Activated CD8-positive, alpha-beta memory T cell treated with anti-CD3 and anti-CD28 coated beads for 1 hour (primary cell): ENCODE measurements at places on chromosomes 12 and 14.

- no peak for DNase-seq
Measured at GRCh38 chr14:20477211-20477876, 8.1 kb downstream of the PNP start.

DNA sequence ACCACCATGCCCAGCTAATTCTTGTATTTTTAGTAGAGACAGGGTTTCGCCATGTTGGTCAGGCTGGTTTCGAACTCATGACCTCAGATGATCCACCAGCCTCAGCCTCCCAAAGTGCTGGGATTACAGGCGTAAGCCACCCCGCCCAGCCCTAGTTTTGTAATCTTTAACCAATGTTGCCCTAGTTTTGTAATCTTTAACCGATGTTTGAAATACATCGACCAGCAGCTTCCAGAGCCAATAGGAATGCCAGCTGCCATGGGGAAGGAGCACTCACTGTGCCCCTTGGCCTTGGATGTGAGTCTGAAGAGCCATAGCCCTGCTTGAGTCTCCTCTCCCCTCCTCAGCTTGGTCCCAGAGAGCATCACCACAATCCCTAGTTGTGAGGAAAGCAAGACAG is 209.3 kb upstream of the RGS6 start:
- DNase-seq: no peak

DNA sequence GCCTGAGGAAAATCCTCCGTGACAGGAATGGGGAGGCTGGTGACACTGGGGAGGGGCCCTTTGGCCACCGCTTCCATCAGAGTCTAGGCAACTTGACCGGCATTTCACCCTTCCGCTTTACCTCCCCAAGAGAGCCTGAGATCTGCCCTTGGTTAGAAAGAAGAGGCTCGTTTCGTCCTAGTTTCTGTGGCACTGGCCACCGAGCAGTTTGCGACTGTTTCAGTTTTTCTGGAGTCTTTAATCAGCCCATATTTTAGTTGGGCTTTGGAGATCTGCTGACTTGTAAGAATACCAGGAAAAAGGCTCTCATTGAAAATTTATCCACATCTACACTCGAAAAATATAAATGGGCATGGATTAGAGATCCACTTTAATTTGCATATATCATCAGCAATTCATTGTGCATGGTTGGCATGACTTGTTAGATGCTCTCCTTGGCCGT is 414 bp upstream of the ANKS1B start:
- DNase-seq: no peak

DNA sequence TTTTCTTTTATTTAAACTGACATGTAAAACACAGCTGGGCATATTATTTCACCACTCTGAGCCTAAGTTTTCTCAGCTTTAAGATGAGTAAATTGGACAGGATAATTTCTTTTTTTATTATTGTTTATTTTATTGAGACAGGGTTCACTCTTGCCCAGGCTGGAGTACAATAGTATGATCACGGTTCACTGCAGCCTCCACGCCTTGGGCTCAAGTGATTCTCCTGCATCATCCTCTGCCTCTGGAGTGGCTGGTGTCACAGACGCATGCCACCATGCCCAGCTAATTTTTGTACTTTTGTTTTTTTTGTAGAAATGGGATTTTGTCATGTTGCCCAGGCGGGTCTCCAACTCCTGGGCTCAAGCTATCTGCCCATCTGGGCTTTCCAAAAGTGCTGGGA is 12.7 kb downstream of the BMAL2 start:
- DNase-seq: no peak

DNA sequence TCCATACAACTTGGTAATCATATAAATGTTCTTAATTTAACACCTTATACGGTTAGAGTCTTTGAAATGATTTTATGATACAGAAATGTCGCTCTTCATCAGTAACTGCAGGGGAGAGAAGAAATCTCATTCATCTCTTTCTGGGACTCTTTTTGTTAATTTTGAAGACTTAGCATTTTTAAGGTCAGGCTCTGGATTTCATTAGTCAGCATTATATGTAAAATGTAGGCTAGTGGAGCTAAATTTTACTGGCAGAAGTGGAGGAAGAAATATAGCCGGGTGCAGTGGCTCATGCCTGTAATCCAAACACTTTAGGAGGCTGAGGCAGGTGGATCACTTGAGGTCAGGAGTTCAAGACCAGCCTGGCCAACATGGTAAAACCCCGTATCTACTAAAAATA is 4.7 kb upstream of the PTGR2 start:
- DNase-seq: no peak

DNA sequence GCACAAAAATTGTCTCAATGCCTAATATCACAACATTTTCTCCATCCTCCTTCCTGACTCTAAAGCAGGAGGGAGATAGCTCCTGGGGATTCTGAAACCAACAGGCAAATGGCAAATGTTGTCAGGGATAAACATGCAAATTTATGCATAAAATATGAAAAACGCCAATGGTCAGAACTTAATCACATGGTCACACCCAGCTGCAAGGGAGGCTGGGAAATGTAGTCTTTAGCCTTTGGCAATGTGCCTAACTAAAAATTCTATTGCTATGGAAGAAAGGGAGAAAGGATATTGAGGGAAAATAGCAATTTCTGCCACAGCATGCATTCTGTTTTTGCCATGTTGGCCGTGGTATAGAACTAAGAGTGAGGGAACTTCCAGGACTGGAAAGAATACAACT is 11.7 kb upstream of the OASL start:
- DNase-seq: no peak

DNA sequence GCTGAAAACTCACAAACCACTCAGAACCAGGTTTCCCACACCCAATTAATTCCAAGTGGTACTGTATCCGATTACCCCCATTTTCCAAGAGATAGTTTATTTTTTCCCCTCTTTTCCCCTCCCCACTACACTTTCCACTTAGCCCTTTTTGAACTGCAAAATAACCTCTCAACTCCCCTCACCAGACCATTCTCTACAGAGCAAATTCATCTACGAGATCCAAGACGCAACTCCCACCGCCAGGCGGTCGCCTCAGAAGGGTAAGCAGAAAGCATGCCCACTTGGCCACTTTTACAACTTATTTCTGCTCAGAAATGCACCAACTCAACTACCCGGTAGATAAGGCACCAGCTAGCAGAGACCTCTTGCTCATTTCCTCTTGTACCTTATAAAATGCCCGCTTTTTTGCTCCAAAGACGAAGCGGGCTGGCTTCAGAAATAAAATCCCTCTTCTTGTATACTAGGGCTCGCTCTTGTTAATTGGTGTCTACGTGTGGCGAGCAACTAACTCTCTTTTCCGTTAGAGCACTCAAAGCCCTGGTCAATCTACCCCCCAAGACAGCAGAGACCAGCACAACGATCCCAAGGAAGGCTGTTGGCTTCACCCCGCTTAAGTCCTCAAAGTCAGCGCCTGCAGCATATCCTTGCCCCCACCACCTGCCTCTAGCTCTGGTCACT is 910 bp upstream of the SRP54 start:
- DNase-seq: no peak

DNA sequence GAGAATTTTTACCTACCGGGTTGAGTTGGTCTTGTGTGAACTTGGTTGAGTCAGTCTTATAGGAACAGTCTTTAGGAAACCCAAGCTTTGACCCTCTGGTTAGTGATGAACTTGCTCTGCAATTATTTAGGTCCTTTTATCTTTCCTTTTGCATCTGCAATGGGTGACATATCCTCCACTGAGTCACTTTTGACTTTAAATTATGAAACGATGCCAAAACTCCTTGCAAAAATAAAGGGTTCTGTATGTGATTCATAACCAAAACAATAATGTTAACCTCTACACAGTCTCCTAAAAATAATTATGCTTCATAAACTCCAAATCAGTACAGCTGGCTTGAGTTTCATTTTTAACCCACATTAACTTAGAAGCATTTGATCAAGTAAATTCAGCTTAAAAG is 979.4 kb downstream of the GALC start:
- DNase-seq: no peak

GRCh38 chr12:121799156-121799841 is 4.5 kb upstream of the SETD1B start:
- no peak for DNase-seq

- DNase-seq: no peak
Measured at GRCh38 chr14:53619691-53620231, 336.9 kb downstream of the BMP4 start.

GRCh38 chr12:57096099-57096572 is 7.2 kb downstream of the NAB2 start:
- no peak for DNase-seq

DNA sequence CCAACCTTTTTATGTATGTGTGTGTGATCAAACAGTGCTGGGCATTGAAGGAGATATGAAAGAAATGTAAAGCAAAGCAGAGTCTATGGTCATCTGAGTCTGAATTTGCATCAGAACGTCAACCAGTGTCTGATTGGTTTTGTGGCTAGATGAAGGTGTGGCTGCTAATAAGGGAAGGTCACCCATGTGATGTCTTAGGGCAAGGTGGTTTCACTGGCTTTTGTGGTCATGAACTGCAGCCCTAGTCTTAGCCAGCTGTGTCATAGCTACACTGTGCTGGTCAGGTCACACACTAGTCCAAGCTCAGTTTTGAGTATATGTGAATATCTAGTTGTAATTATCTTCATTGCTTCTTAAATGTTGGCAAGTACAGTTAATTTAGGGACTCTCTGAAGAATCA is 105.8 kb downstream of the TGFB3 start:
- DNase-seq: no peak

- DNase-seq: no peak
Measured at GRCh38 chr14:78758333-78758732, 588.2 kb downstream of the NRXN3 start.

DNA sequence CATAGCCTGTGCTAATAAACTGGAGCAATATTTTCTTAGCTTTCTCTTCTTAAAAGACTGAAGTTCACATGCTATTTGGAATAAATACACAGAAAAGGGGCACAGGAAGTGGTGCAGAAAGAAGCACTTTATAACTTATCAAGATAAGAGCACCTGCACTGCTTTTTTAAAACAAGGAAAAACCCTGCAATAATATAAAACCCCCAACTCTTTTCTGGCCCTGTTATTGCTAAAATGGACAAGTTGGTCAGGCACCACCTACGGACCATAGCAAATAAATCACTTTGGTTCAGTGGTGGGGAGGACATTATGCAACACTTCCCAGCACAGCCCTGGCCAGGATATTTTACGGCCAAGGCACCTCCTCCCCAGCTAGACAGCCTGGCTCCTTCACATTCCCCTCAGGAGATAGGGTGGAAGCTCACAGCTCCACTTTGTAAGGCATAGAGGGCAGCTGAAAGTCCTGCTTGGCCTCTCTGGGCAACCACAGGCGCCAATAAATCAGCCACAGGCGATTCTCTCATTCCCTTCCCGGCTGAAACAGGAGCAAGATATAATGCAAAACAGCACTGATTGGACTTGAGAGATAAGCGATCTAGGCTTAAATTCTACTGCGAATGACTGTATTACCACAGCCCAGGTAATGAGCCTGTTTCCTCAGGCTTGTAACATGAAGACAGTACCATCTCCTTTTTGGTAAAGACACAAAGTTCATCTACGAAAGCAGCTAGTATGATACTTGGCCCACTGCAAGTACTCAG is 2.0 kb downstream of the ZBTB25 start:
- DNase-seq: no peak

DNA sequence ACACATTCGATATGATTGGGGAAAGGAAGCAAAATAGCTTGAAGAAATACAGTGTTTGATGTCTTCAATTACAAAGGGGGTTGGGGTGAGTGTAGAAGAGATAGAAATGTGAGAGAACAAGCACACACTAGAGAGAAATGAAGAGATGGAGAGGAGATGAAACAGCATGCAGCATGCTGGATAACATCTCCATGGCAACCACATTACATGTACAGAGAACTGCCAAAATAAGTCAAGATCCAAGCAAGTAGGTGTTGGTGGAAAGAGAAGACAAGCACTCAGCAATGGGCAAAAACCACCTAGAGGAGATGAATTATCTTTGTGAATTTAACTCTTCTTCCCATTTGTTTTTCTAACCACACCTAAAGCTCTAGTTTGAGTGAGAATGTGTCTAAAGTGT is 289.8 kb downstream of the GRIN2B start:
- DNase-seq: no peak
